Uterus (tissue), 4 donors: ENCODE measurements at places on chromosomes 5 and 9. TPM values are rescaled to one million over a fixed set of nuclear protein-coding genes. Genes with fewer than 3 reads are reported as not detected.

DNA sequence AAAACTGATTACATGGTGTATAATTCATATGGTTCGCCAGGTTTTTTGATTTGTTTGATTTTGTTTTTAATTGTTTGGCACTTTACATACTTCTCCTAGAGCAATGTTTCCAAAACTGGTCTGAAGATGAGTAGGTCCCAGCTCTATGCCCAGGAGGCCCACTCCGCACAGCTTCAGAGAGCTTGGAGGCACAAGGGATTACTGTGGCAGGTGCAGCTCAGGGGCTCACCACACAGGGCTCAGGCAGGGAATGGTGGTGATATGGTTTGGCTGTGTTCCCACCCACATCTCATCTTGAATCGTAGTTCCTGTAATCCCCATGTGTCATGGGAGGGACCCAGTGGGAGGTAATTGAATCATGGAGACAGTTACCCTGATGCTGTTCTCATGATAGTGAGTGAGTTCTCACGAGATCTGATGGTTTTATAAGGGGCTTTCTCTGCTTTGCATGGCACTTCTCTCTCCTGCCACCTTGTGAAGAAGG lies 296.6 kb downstream of the MED10 start:
- DNase-seq = no peak

GRCh38 chr9:133375116-133375723 lies 640 bp downstream of the SURF4 start:
- no peak for DNase-seq

- DNase-seq = no peak
Measured at GRCh38 chr9:33988219-33988890, 60.3 kb downstream of the UBAP2 start.

DNA sequence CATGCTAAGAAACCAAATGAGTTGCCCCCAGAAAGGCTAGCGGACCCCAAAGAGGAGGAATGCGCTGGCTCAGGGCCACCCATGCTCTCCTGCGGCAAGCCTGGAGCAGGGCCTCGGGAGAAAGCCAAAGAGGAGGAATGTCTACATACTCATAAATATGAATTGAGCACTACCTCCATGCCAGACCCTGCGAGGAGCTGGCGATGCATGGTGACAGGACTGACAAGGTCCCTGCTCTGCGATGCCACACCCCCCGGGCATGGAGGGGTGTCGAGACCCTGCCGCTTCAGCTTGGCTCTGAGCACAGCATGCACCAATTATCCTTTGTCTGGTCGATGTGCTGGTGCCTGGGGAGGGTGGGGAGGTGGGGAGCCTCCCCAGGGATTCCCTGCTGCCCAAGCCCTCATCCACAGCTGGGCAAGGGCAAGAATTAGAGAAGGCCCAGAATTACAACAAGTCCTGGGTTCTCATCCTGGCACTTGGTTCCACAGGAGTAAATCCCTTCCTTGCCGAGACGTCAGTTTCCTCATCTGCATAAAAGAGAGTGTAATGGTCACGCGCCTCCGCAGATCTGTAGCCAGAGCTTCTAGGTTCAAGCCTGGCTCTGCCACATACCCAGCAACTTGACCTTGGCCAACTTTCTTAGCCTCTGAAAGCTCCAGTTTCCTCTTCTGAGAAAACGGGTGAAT lies 74.4 kb downstream of the FAM114A2 start:
- no peak for DNase-seq

GRCh38 chr5:128426090-128426534 lies 111.9 kb downstream of the FBN2 start:
- DNase-seq = no peak

Gene PCDHGA2
- 10.5 TPM for total RNA-seq

Gene SLC6A3
- total RNA-seq = 0.07 TPM

Gene NUP155
- total RNA-seq = 54.6 TPM

Gene DDX31
- 17.7 TPM for total RNA-seq

Gene NMUR2
- total RNA-seq = not detected

Gene DOCK2
- total RNA-seq = 5.3 TPM

Gene YTHDC2
- total RNA-seq = 22.3 TPM
